ENCODE measurements at places on chromosomes 7 and 10.

DNA sequence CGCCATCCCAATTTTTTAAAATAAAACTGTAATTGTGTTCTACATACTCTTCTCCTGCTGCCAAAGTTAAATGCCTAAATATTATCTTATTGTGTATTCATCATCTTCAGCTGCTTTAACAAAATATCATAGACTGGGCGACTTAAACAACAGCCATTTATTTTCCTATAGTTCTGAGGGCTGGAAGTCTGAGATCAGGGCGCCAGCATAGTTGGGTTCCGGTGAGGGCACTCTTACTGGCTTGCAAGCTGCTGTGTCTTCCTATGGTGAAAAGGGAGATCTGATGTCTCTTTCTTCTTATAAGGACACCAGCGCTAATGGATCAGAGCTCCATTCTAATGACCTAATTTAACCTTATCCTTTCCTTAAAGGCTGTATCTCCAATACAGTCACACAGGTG lies 30.4 kb downstream of the CSTF2T start:
- no peaks in the 10 kb centered on the region for H3K36me3 ChIP-seq
- H3K4me3 ChIP-seq = no peak overlapping the region
- H3K27me3 ChIP-seq = peaks cover 4% of the 10 kb centered on the region
- DNase-seq = no peak
- no peaks in the 10 kb centered on the region for H3K4me1 ChIP-seq
- no peak overlapping the region for H3K27ac ChIP-seq

- H3K4me3 ChIP-seq = no peak overlapping the region
- no peaks in the 10 kb centered on the region for H3K36me3 ChIP-seq
- no peak overlapping the region for H3K27ac ChIP-seq
- H3K4me1 ChIP-seq = peaks cover 4% of the 10 kb centered on the region
- no peaks in the 10 kb centered on the region for H3K27me3 ChIP-seq
These were observed 39.8 kb upstream of the CDK13 start for GRCh38 chr7:39910108-39910869.

DNA sequence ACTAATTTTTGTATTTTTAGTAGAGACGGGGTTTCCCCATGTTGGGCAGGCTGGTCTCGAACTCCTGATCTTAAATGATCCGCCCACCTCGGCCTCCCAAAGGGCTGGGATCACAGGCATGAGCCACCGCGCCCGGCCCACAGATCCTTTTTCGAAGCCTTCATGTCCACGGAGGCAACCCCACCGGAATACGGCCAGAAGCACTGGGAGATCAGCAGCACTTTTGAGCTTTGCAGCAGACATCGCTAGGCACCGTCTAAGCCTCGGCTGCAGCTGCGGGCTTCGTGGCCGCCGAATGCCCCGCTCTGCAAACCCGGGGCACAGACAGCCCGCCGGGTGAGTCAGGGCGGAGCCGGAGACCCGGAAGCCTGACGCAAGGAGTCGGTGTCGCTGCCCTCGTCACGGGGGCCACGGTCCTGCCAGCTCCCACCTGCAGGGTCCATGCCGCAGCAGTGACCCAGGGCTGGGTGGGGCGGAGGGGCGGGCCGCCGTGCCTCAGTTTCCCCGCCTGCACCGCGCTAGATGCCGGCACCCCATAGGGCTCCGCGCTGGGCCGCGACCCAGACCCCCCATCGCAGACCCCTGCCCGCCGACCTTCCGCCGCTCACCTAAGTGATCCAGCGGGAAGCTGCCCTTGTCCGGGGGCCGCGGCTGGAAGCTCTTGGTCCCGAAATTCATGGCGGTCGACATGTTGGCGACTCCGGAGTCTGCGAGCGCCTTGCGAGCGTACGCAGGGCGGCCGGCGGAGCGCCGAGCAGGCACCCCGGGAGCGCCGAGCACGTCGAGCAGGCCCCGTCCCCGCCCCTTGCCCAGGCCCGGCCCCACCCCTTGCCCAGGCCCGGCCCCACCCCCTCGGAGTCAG lies at the start of gene COX19:
Gene COX19 (minus strand): TSS at position 730 of the 862 bp plus-strand sequence. CDS start 40 bp downstream, at position 690.
- peaks cover 29% of the 10 kb centered on the region for H3K36me3 ChIP-seq
- peak; percentile 94 for DNase-seq
- H3K4me3 ChIP-seq = peak within 1 kb of the TSS; percentile 94
- no peaks in the 10 kb centered on the region for H3K27me3 ChIP-seq
- peaks cover 32% of the 10 kb centered on the region for H3K4me1 ChIP-seq

- no peak overlapping the region for H3K4me3 ChIP-seq
- no peaks in the 10 kb centered on the region for H3K27me3 ChIP-seq
- H3K27ac ChIP-seq = no peak overlapping the region
- peak; percentile 47 for DNase-seq
- H3K4me1 ChIP-seq = no peaks in the 10 kb centered on the region
These were observed 173.9 kb upstream of the GRM3 start for GRCh38 chr7:86469680-86470295.
